Myocyte (in vitro differentiated cells): ENCODE measurements at places on chromosomes 12 and 14. TPM values are rescaled to one million over a fixed set of nuclear protein-coding genes. Genes with fewer than 3 reads are reported as not detected.

Gene KRT5
- total RNA-seq: 2.8 and 3.3 TPM in 2 replicates

DNA sequence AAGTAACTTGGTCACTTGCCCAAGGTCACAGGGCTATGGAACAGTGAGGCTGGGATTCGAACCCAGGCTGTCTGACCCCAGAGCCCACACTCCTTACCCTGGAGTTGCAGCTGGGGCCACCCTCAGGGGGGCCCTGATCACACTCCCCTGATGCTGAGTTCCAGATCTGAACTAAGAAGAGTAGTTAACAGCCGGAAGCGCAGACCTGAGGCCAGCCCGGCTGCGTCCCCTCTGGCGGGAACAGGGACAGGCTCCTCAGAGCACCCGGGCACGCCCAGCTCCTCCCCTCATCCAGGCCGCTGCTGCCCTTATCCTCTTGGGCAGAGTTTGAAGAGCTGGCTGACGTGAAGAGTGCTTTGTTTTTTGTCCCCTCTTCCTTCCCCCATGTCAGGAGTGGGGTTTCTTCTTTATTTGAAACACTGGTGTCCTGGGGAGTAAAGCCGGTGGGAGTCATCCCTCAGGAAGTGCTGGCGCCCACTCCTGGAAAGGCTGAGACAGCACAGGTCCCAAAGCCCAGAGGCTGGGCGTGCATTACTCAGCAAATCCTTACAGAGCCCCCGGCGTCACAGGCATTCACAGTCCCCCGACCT is 8.7 kb downstream of the PHB2 start:
- peak; percentile 79 for DNase-seq

Gene FOXM1
- 0.94 and 1.3 TPM in 2 replicates for total RNA-seq

DNA sequence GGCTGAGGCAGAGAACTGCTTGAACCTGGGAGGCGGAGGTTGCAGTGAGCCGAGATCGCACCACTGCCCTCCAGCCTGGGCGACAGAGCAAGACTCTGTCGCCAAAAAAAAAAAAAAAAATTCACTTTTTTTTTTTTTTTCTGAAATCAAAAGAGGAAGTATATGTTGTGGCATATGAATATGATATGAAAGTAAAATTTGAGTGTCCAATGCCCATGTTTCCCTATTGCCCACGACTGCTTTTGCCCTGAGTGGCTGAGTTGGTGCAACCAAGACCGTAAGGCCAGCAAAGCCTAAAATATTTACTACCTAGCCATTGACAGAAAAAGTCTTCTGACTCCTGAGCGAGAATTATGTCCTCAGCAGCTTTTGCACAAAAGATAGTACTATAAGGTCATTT is 101.7 kb upstream of the PARP11 start:
- no peak for DNase-seq

DNA sequence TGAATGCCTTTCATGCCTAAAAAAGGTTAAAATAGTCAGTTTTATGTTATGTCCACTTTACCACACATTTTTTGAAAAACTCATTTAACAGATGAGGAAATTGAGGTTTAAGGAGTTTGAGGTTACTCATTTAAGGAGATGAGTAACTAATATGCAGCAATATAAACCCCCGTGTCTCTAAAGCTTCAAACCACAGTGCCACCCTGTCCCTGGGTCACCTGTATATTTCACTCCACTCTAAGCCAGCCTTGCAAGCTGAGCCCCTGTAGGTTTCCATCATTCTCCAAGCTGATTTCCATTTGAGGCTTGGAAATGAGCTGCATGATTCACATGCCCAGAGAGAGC is 64.4 kb downstream of the NUAK1 start:
- no peak for DNase-seq

DNA sequence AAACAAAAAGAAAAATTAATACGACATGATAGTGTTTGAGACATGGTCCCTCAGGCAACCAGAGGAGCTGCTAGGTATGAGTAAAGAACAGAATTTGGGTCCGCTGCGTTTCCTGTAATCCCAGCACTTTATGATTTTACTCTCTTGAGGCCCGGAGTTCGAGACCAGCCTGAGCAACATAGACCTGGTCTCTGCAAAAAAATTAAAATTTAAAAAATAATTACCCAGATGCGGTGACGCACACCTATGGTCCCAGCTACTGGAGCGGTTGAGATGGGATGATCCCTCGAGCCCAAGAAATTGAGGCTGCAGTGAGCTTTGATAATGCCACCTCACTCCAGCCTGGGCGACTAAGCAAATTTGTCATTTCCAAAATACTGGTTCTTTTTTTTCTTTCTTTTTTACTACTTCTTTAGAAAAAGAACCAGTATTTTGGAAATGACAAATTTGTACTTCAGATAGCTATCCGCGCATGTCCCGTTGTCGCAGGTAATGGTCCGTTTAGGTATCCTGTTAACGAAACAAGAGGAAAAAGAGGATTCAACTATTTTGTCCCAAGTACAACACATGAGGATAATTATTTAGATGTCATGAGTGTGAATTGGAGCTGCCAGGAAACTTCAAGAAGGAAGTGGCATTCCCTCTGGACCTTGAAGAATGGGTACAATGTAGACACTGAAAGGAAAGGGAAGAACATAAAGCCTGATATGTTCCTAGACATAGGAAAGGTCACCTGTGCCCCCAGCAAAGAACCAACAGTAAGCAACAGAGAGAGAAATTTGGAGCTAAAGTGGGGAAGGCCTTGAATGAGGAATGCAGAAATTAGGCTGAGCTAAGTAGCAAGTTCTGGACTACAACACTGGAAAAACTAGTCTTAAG is 1.2 kb upstream of the HECTD1 start:
- no peak for DNase-seq

Gene COL2A1
- total RNA-seq: 0.51 and 0.78 TPM in 2 replicates

- DNase-seq: peak; percentile 63
These were observed 11.8 kb upstream of the ATF1 start for GRCh38 chr12:50751948-50752721.

DNA sequence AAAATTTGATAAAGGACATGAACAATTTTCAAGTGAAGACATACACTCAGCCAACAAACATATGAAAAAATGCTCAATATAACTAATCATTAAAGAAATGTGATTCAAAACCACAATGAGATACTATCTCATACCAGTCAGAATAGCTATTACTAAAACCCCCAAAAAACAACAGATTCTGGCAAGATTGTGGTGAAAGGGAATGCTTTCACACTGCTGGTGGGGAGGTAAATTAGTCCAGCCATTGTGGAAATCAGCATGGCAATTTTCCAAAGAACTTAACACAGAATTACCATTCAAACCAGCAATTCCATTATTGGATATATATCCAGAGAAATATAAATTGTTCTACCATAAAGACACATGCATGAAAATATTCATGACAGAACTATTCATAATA is 18.7 kb upstream of the TAS2R14 start:
- DNase-seq: no peak

Gene RPL41
- 1,498 and 1,992 TPM in 2 replicates for total RNA-seq

Gene JPH4
- not detected in 2 replicates for total RNA-seq

- DNase-seq: peak; percentile 99
These were observed 4.8 kb downstream of the IFFO1 start for GRCh38 chr12:6551063-6551461.

GRCh38 chr14:77055981-77056380 is 27.5 kb upstream of the IRF2BPL start:
- peak; percentile 77 for DNase-seq
